Mucosa of gallbladder (tissue), 1 donor: ENCODE measurements at places on chromosomes 13 and 19. TPM values are rescaled to one million over a fixed set of nuclear protein-coding genes. Genes with fewer than 3 reads are reported as not detected.

OR7G3 gene
- total RNA-seq: not detected

SBK3 gene
- 0.20 TPM for total RNA-seq

- no peak for DNase-seq
Measured at GRCh38 chr13:21429211-21429610, 29.9 kb downstream of the ZDHHC20 start.

DNA sequence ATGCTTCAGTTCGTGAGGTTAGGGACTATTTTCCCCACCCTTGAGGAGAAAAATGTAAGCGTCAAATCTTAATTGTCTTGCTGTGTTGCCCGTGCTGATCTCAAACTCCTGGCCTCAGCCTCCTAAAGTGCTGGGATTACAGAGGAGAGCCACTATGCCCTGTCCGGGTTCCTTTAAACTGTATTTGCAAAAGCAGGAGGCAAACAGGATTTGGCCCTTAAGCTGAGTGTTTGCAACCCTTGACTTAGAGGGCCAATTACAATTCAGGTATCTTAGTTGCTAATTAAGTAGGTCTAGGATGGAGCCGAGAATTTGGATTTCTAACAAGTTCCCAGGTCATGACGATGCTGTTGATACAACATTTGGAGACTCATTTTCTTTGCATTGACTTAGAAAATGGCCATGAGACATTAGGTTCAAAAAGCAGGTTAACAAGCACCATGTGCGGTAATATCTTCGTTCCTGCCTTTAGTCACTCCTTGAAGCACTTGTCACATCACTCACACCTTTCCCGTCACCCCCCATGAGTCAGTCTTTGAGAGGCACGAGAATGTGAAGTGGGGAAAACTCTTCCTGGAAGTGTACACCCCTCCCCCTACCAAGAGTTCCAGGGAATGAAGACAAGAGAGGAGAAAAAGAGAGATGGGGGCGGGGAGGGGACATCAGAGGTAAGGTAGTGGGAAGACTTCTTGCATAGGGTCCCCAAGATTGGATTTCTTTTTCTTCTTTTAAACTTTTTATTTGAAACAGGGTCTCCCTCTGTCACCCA is 2.6 kb downstream of the NAPSA start:
- DNase-seq: no peak

GRCh38 chr13:23902975-23903905 is 5.9 kb upstream of the C1QTNF9B start:
- no peak for DNase-seq

DNA sequence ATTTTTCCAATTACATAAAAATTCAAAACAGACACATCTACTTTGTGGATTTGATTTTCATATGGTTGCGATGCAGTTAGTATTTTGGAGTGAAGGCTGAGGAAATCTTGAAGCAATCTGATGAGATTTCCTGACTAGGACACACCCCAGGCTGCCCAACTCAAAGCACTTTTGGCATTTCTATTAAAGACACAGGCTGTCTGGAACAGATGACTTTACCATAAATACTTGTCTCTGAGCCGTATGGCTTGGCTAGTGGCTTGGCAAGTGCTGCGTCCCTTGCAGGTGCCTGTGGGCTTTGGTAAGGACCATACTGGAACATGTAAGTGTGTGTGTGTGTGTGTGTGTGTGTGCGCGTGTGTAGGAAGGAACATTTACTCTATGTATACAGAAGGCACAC is 218.8 kb downstream of the FGF9 start:
- no peak for DNase-seq

DNA sequence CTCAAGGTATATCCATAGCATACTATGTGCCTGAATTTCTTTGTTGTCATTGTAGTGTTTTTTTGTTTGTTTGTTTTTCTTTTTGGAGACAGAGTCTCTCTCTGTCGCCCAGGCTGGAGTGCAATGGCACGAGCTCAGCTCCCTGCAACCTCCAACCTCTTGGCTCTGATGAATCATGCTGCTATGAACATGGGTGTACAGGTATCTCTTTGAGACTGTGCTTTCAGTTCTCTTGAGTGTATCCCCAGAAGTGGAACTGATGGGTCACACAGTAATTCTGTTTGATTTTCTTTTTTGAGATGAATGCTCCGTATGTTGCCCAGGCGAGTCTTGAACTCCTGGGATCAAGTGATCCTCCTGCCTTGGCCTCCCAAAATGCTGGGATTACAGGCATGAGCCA is 13.7 kb upstream of the SLC25A42 start:
- DNase-seq: no peak

DNA sequence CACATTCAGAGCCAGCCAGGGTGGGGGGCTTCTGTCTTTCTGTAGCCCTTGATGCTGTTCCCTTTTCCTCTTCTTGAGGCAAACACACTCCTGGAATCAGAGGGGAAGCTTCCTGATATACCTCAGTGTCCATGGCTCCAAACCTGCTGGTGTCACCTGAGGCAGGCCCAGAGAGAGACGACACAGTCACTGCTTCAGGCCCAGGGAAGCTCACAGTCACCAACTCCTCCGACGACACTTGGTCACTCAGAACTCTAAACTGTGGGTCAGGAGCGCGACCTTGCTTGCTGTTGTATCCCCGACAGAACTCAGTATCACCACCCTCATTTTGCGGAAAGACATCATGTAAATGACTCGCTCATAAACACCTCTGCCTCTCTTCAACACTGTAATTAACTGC is 1.1 kb downstream of the ATP13A1 start:
- DNase-seq: no peak
